ENCODE measurements at places on chromosomes 2 and 18.

DNA sequence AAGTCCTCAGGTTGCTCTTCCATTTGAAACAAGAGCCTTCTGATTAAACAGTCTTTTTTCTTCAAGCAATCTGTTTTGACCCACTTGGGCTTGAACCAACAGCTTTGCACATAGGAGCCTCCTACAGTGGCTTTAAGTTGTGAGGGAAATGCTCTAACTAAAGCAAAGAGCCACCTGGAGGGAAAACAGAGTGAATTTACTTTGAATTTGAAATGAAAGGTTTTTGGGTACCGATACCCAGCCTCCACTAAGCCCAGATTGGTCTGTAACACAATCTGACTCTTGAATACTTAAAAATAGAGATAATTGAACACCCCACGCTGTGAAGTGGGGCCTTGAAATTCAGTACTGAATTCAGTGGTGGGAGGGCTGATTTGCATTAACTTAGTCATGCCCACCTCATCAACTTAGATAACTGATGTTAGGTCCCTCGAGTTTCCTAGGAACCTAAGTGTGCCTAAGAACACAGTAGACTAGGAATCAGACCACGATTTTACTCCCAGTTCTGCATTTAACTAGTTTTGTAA, 56.3 kb upstream of the ACVR1C start:
- DNase-seq, result no peak

DNA sequence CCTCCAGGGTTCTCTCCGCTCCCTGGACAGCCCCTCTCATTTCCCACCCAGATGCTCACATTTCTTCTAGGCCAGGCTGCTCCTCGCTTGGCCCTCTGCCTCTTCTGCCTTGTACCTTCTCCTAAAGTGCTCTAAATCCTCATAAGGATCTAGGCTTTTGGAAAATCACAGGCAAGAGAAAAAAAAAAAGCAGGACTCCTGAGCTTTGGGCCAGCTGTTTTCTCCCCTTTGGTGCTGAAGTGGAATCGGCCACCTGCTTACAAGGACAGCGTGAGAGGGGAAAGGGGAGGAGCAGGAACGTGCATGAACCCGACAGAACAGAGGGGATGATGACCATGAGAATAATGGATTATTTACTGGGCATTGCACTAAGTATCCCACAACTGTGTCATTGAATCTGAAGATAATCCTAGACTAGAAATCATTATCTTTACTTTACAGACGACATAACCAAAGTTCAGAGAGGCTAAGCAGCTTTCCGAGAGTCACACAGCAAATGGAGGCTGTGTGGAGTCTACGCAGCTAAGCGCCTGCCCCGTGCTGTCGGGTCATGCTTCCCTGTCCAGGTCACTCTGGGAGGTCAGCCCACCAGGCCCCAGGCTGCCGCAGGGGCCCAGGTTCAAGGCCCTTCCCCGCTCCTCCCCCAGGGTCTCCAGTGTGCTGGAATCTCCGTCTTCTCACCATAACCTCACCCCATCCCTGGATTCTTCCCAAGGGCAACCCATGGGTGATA, 141.9 kb downstream of the PXDN start:
- DNase-seq, result no peak

GRCh38 chr2:134206573-134206972, 47.3 kb upstream of the MGAT5 start:
- no peak for DNase-seq

GRCh38 chr2:81148323-81148722, 843.8 kb upstream of the LRRTM1 start:
- DNase-seq, result no peak

- no peak for DNase-seq
Observed at GRCh38 chr18:40066368-40066767, 1888.7 kb upstream of the PIK3C3 start.
